Sigmoid colon (tissue), 7 donors: ENCODE measurements at places on chromosomes 12 and 14. TPM values are rescaled to one million over a fixed set of nuclear protein-coding genes. Genes with fewer than 3 reads are reported as not detected.

The KRT80 gene
- total RNA-seq = not detected

The AICDA gene
- not detected for total RNA-seq

- no peak overlapping the region for H3K27ac ChIP-seq
- no peaks in the 10 kb centered on the region for H3K36me3 ChIP-seq
- no peak for DNase-seq
- no peak overlapping the region for H3K4me3 ChIP-seq
- H3K27me3 ChIP-seq = no peaks in the 10 kb centered on the region
- H3K4me1 ChIP-seq = peaks cover 26% of the 10 kb centered on the region
These were observed 9.8 kb downstream of the FRMD6 start for GRCh38 chr14:51661504-51661903.

GRCh38 chr12:46661110-46661845, 164.5 kb downstream of the SLC38A4 start:
- H3K27me3 ChIP-seq = no peaks in the 10 kb centered on the region
- H3K4me1 ChIP-seq = peaks cover 31% of the 10 kb centered on the region
- H3K36me3 ChIP-seq = no peaks in the 10 kb centered on the region
- peak overlapping the region; percentile 26 for H3K4me3 ChIP-seq
- DNase-seq = no peak

GRCh38 chr12:54612225-54612750, 22.4 kb downstream of the LACRT start:
- H3K27ac ChIP-seq = no peak overlapping the region
- H3K4me3 ChIP-seq = no peak overlapping the region
- H3K36me3 ChIP-seq = no peaks in the 10 kb centered on the region
- no peak for DNase-seq

- no peak for DNase-seq
- H3K27ac ChIP-seq = no peak overlapping the region
- no peaks in the 10 kb centered on the region for H3K4me1 ChIP-seq
- no peaks in the 10 kb centered on the region for H3K27me3 ChIP-seq
These were observed 10.1 kb downstream of the ARMH4 start for GRCh38 chr14:58141893-58142292.

DNA sequence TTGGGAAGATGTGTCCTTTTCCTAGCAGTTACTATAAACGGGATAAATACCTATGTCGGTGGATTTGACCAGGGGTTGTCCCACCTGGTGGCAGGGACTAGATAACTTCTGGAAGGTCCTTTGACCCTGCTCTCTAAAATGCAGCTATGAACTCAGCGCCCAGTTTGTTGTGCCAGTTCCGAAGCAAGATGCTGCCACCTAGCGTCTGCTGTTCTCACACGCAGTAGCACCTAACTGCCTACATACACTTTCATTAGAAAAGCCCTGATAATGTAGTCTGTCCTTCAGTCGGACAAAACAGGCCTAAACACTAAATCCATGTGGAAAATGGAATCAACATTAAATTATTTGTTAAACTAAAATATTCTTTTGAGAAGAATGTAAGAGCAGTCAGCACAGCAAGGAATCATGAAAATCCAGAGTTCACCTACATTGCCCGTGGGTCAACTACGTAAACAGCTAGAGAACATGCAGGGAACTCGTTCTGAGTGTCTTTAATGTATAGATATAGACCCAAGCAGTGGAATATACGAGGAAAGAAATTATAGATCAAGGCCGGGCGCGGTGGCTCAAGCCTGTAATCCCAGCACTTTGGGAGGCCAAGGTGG, 51.1 kb upstream of the CRACR2A start:
- H3K27me3 ChIP-seq = no peaks in the 10 kb centered on the region
- H3K4me3 ChIP-seq = no peak overlapping the region
- DNase-seq = peak; percentile 81
- no peaks in the 10 kb centered on the region for H3K36me3 ChIP-seq
- H3K4me1 ChIP-seq = no peaks in the 10 kb centered on the region

DNA sequence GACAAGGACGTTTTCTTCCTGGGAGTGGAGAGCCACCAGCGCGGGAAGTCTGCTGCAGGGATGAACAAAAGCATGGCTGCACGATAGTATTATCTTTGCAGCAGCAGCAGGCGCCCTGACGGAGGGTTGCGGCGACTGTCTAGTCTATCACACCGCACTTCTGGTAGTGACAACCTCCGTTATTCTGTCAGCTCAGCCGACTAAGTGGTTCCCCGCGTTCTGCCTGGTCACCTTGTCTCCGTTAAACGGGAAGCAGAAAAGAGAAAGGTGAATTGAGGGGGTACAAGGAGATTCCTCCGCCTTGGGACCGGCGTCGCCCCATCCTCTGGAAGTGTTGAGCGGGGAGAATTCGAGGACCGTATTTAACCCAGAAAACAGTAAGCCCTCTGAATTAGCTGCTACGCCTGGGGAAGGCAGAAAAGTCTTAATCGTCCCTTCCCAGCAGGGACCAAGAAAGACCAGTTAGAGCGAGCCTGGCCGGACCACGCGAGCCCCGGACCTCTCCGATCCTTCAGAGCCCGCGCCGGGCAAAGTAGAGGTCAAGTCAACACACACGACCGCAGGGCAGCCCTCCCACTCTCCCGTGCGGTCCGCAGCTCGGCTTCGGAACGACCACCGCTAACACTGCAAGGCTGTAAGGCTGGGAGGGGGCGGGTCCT, 536 bp upstream of the DAAM1 start:
- H3K4me3 ChIP-seq = peak overlapping the region; percentile 79
- H3K4me1 ChIP-seq = peaks cover 27% of the 10 kb centered on the region
- H3K36me3 ChIP-seq = no peaks in the 10 kb centered on the region
- peak overlapping the region; percentile 95 for H3K27ac ChIP-seq

DNA sequence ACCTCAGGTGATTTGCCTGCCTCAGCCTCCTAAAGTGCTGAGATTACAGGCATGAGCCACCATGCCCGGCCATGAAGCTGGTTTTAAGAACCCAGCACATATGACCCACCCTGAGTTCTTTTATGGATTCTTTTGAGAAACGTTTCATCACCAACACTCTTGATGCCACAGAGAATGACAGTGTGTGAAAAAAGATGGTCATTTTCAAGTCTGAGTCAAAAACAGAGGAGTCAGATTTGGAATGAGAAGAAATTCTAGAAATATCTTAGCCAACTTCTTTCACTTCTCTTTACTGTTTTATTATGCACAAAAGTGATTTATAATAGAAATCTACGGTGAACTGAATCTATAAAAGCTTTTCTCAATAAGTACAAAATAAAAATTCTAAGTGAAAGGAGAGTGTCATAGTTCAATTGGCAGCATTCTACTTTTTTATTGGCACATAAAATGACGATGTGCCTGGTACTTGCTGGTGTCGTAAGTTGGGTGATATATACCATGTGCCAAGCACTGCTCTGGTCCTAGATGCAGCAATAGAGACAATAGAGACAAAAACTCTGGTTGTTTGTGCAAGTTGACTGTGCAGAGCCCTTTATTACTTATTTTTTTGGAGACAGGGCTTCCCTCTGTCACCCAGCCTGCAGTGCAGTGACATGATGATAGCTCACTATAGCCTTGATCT, 33.9 kb downstream of the CCDC177 start:
- H3K27ac ChIP-seq = no peak overlapping the region
- no peaks in the 10 kb centered on the region for H3K4me1 ChIP-seq
- H3K36me3 ChIP-seq = no peaks in the 10 kb centered on the region

DNA sequence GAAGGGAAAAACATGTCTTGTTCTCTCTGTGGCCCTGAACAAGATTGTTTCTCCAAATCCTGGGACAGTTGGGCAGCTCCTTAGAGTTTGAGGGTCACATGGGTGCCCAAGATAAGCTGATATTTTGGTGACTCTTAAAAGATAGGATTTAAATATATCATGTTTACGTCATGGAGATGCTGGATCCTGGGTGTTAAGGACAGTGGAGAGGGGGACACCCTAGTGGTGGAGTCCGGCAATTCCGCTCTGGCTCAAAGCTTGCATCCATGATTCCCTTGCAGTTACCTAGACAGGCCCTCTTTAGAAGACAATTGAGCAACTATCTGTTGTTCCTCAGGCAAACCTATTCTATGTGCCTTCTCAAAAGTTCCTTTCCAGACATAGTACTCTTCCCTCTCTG, 101.8 kb downstream of the CMKLR1 start:
- H3K27ac ChIP-seq = no peak overlapping the region
- DNase-seq = no peak
- H3K36me3 ChIP-seq = no peaks in the 10 kb centered on the region
- H3K27me3 ChIP-seq = no peaks in the 10 kb centered on the region
- H3K4me1 ChIP-seq = no peaks in the 10 kb centered on the region

- no peaks in the 10 kb centered on the region for H3K4me1 ChIP-seq
- H3K4me3 ChIP-seq = no peak overlapping the region
- no peaks in the 10 kb centered on the region for H3K27me3 ChIP-seq
These were observed 175.8 kb upstream of the PLXNC1 start for GRCh38 chr12:93972411-93973208.
